ENCODE measurements at places on chromosomes 2 and 18. TPM values are rescaled to one million over a fixed set of nuclear protein-coding genes. Genes with fewer than 3 reads are reported as not detected.

The SMYD1 gene
- total RNA-seq, result not detected

DNA sequence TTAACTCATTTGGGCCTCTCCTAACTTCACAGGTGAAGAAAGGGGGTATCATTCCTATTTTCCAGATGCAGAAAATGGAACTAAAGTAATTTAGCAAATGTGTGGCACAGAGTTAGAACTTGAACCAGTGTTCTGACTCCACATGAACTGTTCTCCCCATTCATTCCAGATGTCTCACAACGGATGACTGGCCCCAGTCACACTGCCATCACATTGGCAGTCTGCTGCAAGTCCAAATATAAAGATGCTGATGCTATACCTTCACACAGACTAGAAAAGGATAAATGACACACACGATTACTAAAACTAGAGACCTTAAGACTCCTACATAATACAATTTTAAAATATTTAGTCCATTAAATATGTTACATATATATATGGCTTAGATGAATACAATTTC is 195.7 kb downstream of the NBAS start:
- no peak for DNase-seq

DNA sequence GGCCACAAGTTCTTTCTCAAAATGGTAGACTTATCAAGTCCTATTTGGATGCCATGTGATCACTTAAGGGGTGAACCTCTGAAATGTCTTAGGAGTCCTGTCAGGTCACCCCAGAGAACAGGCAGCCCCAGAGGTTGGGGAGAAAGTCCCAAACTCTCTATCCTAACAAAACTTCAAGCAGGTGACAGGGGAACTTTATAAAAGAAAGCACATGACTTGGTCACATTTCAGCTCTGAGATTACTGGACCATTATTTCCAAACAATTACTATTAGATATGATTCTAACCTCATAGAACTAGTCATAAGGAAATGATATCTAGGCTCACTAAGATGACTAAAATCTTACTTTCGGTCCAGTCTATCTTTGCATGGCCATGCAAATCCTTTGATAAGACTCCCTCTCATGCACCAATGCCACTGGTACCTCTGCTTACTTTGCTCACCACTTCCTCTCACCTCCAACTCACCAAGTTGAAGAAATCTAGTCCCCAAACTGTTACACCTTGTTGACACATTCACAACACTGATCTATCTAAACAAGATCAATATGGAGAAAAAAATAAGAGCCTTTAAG is 107.0 kb downstream of the GALNT14 start:
- DNase-seq, result no peak

- no peak for DNase-seq
These were observed 739 bp downstream of the PKDCC start for GRCh38 chr2:42048299-42049220.

The HOXD8 gene
- total RNA-seq, result 13.8 TPM

- DNase-seq, result no peak
These were observed 282.7 kb upstream of the STON1 start for GRCh38 chr2:48247206-48247605.

DNA sequence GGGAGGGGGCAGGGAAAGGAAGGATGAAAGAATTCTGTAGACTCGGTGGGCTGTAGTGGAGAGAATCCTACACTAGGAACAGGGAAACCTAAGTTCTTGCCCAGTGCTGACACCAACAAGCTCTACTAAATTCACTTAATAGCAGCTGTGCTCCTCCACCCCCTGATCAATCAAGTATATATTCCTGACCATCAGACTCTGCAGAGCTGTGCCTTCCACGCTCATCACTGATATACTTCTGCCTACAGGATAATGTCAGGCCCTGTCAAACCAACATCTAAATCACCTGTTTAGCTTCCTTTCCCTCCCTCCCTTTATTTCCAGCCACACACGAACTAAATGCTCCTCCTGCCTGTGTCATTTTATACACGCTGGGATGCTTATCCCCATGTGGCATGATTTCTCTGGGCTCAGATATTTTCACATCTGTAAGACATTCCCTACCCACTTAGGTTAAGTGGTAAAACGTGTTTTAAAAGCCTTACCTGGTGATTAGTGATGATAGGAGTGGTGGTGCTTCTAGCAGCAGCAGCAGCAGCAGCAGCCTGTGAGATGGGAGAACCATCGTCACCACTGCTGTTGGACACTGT is 301.9 kb downstream of the LRRTM1 start:
- no peak for DNase-seq

The HOXD10 gene
- 3.0 TPM for total RNA-seq

The CNGA3 gene
- 0.63 TPM for total RNA-seq

GRCh38 chr2:201984800-201985525 is 48.7 kb upstream of the FZD7 start:
- DNase-seq, result no peak

DNA sequence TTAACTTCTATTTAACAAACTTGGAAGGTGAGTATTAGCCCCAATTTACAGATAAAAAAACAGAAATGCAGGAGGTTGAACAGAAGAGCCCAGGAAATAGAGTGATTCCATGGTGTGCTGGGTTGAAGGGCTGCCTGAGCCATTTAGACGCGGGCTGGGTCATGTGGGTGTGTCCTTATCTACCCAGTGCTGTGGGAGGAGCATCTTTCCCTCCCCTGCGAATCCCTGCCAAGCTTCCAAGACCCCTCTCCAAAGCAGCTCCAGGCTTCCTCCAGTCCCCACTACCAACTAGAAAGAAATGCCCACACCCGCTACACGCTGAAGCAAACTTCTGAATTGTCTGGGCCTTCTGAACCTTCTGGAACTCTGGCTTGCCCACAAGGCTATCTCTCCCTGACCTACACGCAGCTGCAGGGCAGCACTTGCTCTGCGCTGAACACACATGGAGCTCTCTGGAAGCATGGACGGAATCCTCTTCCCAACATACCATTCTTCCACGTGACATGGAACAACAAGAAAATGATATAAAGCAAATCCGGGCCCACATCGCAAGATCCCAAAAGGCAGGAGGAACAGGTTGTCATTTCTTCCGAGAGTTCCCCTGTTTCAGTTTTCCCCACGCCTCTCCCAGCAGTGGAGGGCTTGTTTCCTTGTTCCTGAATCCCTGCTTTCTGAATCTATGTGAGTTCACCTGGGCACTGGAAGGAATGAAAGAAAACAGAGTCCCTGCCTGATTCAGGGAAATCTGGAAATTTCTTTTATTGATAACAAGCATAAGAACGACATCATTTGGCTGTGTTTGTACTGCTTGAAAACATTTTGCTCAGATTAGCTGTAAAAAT is 562.7 kb upstream of the ID2 start:
- DNase-seq, result no peak

The TUBA4B gene
- not detected for total RNA-seq

DNA sequence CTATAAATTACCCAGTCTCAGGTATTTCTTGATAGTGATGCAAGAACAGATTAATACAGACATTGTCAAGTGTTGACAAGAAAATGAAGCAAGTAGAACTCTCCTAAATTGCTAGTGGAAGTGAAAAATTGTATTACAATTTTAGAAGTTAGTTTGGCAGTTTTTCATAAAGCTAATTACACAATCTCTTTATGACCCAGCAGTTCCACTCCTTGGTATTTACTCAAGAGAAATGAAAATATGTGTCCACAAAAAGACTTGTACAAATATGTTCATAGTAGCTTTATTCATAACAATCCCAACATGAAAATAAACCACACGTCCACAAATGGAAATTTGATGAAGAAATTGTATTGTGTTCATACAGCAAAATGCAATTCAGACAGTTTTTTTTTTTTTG is 49.4 kb downstream of the PDE1A start:
- DNase-seq, result no peak

- DNase-seq, result no peak
These were observed 11.9 kb downstream of the FRZB start for GRCh38 chr2:182854375-182855105.

The DSEL gene
- 1.0 TPM for total RNA-seq

The PLGLB2 gene
- 2.7 TPM for total RNA-seq

DNA sequence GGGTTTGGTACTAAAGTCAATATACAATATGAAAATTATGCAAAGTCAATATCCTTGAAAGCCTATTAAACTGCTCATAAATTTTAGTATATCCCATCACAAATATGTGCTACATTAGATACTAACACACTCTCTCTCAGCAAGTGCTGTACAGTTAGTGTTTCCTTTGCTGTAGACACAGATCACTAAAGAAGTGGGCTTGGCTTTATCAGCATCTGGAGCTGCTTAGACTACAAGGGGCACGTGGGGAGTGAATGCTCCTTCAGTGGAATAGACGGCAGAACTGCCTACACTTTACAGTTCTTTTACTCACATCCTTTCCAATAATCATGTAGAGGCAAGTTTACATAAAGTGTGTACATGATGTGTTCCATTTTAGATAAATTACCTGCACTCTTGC is 26.0 kb upstream of the EFEMP1 start:
- DNase-seq, result no peak

DNA sequence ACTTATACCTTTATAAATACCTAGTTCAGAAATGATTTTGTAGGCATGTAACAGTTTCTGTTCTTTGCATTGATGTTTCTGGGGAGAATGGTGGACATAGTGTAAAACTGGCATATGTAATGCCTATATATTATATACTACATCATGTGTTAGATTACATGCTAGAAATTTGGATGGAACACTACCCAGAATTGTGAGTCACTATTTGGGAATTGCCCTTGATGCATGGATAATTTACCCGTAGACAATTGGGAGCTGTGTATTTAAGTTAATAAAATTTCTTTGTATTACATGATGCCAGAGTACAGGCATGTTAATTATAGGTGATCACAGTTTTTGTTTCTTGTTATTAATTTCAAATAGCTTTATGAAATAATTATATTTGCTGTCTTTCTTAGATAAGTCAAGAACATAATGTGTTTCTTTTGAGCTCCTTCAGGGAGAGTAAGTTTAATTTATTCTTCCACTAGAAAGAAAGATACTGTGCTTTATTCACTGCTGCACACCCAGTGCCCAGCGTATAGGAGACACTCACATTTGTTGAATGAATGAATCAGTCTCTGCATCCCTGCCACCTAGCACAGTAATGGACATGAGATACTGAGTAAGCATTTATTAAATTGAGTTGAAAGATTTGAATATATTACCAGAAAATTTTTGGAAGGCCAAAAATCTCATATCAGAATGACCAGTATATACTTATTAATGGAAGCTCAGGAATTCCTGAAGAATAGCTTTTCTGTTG is 16.9 kb downstream of the ACSL3 start:
- DNase-seq, result no peak

- DNase-seq, result no peak
These were observed 76.4 kb downstream of the AP1S3 start for GRCh38 chr2:223760838-223761502.

DNA sequence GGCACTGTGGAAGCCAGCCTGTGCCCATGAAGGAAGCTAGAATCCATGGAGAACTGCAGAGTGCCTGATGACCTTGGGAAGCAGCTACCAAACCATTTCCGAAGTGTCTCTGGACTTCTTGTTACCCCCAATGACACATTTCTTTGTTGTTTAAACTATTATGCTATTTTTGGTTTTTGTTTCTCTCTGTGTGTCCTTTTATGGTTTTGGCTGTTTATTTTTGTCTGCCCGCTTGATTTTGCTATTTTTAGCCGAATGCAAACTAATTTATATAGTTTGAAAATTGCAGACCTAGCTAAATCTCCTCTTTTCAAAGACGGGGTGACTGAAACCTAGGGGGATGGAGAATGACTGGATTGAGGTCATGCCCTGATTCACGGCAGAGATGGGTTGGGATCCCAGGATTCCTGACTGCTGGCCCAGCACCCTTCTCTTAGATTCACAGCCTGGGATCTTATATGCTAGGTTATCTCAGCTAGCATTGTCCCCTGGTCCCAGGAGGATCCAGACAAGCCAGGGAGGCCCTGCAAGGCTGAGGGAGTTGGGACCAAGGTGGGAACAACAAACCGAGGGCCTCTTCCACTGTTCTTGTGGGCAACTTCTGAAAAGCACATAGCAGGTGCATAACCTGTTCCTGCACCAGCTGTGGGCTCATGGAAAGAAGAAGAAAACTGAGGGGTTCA is 116.3 kb upstream of the HAAO start:
- DNase-seq, result no peak
